ENCODE measurements at places on chromosomes 7 and 10. TPM values are rescaled to one million over a fixed set of nuclear protein-coding genes. Genes with fewer than 3 reads are reported as not detected.

COL28A1 gene
- total RNA-seq, result 6.2 TPM

PNLIP gene
- total RNA-seq, result not detected

EVX1 gene
- 5.1 TPM for total RNA-seq

CHN2 gene
- total RNA-seq, result 7.0 TPM

POMZP3 gene
- total RNA-seq, result 8.2 TPM

ARF5 gene
- total RNA-seq, result 218 TPM

All from prostate gland (tissue), 2 donors.